Thoracic aorta (tissue), 2 donors: ENCODE measurements at places on chromosomes 16 and 17.

DNA sequence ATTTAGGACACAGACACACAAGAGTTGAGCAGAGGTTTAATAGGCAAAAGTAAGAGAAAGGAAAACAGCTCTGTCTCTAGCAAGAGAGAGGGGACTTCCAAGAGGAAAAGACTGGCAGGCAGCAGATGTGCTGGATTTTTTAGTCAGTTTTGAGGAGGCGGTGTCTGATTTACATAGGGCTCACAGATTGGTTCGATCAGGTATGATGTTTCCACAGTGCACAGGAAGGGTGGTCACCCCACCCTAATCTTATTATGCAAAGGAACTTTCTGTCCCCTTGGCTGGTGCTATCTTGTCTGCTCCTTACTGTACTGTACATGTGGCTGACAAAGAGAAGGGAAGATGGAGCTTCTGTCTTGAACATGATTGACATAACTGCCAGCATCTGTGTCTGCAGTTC lies 25.3 kb downstream of the BFAR start:
- no peak for DNase-seq

GRCh38 chr16:5523829-5524228 lies 426.2 kb upstream of the EEF2KMT start:
- DNase-seq = no peak

DNA sequence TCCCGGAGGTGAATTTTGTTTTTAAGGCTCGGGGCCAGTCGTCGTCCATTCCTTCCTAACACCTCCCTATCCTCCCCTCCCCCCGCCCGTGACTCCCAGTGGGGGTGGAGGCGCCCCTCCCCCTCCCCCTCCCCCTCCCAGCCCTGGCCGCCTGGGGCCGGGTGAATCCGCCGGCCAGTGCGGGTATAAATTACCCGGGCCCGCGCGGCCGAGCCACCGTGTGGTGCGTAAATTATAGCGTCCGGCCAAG lies 2.0 kb upstream of the GSE1 start:
- no peak for DNase-seq

GRCh38 chr17:72171703-72172667 lies 51.2 kb downstream of the SOX9 start:
- no peak for DNase-seq

DNA sequence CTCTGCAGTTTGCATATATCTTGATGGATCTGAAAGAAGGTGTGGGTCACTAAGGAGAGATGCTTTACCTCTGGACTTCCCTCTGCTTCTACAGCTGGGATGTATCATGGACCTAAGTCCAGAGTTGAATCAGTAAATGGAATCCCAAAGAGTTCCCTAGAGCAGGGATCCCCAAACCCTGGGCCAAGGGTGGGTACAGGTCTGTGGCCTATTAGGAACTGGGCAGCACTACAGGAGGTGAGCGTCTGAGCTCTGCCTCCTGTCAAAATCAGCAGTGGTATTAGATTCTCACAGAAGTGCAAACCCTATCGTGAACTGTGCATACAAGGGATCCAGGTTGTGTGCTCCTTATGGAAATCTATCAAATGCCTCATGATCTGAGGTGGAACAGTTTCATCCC lies 39.3 kb downstream of the NKD1 start:
- DNase-seq = no peak

- no peak for DNase-seq
Observed at GRCh38 chr17:36470499-36470898, 16.0 kb upstream of the ZNHIT3 start.

DNA sequence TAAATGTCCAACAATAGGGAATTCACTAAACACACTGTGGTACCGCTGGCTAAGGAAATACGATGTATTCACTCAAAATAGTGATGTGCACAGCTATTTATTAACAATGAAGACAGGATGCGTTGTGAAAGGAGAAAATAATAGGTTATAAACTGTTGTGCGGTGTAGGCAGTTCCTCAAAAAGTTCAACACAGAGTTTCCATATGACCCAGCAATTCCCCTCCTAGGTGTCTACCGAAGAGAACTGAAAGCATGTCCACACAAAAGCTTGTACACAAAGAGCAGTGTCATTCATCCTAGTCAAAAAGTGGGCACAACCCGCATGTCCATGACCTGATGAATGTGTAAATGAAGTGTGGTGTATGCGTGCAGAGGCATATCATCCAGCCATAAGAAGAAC lies 1.2 kb upstream of the CES1 start:
- DNase-seq = no peak

DNA sequence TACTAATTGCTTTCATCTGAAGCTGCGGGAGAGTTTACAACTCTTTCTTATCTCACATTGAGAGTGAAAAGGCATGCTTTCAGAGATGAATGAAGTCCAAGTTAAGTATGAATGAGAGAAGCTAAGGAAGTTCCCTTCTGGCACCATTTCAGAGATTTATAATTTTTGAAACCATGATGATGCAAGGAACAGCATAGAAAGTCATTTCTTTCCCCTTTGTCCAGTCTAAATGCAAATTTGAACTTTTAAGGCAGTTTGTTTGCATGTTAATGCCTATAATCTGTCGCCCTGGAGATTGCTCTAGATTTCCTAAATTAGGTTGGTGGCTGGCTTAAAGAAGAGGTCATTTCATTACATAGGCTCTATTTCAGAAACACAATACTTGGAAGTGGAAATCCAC lies 594.8 kb upstream of the GOT2 start:
- DNase-seq = no peak

DNA sequence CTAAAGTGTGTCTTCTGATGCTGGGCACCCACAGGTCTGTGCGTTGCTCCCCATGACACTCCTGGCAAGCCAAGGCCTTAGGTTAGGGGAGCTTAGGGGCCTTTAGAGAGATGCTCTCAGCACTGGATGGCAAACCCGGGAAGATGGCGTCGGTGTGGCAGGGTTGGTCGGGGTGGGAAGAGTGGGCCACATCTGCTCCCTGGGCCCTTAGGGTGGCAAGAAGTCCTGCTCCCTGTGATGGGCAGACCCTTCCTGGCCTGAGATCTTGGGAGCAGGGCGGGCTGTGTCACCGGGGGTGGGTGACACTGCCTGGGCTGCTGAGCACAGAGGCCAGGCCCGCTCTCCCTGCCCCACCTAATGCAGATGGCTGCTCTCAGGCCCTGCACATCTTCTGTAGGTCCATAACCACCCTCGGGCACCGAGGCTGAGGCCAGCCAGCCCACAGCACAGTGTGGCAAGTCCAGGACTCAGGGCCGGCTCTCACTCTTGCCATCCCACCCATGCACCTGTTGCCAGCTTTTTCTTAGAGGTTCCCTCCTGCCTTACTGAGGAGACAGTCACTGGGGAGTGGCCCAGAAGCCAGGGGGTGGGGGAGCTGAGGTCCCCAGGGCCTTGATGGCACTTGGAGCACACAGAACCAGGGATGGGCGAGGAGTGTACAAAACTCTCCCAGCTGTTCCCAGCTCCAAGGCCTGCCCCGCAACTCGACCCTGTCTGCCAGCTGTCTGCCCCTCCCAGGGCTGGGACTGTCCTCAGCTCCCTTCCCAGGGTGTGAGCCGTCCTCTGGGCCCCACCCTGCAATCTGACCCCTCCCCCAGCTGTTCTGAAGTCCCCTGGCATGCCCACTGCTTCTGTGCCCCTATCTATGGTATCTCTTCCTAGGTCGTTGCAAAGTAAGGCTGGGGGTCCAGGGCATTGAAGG lies 4.4 kb upstream of the MTSS2 start:
- DNase-seq = no peak

DNA sequence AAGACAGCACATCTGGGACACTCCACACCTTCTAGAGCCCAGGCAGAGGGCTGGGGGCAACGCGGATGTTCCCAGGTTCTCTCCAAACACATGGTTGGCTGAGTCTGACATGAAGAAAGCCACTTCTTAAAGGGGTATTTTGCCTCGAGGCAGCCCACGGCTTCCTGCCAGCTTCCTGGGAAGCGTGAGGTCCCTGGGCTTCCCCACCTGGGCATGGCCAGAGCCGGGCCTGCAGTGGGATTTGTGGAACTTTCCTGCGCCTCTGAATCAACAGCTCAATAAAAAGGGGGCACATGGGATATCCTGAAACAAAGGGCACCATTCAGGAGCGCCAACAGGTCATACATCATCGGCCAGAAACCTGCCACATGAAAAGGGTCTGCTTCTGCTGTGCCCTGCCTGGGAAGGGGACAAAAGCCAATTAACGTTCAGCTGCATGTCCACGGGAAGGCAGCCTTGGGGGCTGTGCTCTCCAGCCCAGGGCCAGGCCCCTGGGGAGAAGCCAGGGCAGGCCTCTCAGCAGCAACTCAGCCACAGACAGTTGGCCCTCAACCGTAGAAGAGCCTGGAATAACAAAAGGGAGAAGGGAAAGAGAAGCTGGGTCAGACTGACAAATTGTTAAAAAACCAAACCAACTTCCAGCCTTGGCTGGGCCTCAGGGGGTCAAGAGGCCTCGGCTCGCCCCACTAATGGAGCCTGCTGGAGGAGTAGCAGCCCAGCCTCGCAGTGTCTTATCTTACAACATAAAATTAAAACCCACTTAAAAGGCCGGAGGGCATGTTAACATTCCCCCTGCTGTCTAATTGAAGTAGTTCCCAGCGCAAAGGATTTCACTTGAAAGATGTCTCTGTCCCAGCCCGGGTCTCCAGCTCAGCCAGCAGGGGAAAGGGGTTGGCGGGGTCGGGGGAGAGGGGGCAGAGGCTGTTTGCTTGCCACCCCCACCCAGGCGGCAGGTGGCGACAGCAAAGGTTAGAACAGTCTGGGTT lies 34.2 kb downstream of the TBX4 start:
- DNase-seq = no peak

DNA sequence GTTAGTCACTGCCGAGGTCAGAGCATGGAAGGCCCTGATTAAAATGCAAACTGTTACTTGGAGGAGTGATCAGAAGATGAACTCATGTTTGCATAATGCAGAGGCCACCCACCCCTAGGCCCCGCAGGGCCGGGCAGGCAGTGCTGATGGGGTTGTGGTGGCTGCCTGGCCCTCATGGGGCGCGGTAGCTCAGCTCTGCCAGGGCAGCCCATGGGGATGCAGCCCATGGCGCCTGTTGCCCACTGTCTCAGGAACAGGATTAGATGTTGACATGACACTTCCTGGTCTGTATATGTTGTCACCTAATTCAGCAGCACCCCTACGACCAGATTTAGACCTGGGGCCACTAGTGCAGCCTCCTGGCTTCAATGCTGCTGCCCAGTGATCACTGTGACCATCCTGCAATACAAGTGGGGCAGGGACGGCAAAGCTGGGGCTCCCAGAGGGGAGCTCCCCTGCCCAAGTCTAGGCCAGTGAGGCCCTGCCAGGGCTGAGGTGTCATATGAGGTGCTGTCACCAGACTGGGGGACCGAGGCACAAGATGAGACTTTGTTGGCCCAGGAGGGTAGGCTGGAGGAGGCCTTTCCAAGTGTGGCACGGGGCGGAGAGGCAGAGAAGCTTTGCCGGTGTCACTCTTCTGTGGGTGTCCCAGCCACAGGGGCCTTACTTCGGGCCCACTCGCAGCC lies 49.1 kb downstream of the RAI1 start:
- no peak for DNase-seq

DNA sequence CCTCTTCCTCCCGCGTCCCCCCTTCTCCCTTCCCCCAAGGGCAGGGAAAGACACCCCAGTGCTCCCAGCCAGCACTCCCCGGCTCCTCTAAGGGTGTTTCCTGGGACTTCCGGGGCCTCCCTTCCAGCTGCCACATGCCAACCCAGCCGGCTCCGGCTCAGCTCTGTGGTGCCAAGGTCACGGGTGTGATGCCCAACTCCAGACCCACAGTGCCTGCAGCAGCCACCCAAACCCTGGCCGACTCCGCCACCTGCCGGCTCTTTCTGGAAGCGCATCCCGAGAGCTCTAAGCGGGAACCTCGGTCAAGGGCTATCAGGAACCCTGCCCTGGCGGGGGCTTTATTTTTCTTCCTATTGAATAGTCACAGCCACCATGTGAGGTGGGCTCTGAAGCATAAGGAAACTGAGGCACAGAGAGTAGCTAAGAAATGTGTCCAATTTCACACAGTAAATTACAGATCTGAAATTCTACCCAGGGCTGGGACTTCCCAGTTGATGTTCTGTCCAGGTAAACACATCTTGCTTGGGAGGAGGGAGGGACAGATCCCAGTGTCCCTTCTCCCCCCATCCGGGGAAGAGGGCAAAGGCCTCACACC lies 3.3 kb upstream of the PPP1R1B start:
- DNase-seq = peak; percentile 42

DNA sequence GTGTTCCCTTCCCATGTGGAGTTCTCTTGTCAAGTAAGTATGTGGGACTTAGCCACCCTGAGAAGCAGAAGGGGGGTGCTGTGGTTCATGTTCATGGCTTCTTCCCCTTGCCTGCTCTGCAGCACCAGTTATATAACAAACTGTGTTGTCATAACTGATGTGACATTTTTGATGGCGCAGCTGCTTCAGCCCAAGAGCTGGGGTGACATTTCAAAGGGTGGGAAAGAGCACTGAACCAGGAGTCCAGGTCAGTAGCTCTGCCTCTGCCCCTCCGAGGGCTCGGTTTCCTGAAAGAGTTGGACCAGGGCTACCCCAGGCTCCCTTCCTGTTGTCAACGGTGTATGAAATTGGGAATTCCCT lies 7.4 kb downstream of the GNAO1 start:
- no peak for DNase-seq

- no peak for DNase-seq
Observed at GRCh38 chr16:67961551-67961957, 6.9 kb downstream of the SLC12A4 start.

GRCh38 chr17:52606590-52606989 lies 448.1 kb upstream of the CA10 start:
- DNase-seq = no peak

DNA sequence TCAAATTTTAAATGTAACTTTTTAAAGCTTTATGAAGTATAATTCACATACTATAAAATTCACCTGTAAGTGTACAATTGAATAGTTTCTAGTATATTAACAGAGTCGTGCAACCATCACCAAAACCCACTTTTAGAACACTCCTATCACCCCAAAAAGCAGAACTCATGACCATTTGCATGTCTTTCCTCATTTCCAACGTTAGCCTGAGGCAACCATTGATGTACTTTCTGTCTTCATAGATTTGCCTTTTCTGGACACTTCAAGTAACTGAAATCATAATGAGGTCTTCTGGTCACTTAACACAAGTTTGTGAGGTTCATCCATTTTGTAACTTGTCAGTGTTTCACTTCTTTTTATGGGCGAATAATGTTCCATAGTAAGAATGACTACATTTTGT lies 33.2 kb downstream of the METTL16 start:
- DNase-seq = no peak

DNA sequence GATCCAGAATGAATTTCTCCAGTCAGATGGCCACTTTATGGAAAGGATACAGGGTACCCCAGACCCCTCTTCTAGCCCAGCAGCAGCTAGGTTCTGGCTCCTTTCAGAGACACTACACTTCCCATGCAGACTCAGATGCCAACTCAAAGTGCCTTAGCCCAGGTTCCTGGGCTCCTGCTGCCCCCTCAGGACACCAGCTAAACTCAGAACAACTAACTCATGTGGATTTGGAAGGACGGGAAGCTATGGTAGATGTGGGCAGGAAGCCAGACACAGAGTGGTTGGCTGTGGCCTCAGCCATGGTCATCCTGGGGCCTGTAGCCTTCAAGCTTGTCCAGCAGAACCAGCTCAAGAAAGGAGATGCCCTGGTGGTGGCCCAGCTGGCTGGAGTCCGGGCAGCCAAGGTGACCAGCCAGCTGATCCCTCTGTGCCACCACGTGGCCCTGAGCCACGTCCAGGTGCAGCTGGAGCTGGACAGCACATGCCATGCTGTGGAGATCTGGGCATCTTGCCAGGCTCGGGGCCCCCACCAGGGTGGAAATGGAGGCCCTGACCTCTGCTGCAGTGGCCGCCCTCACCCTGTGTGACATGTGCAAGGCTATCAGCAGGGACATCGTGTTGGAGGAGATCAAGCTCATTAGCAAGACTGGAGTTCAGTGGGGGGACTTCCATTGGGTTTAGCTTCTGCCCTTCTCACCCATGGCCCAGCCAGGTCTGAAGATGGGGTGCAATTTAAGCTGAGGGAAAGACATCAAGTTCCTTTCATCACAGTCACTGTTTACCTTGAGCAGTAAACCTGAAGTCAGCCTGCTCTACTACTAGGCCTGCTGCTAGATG lies 111.8 kb downstream of the N4BP1 start:
- DNase-seq = no peak
